ENCODE measurements at places on chromosomes 3 and 15.

DNA sequence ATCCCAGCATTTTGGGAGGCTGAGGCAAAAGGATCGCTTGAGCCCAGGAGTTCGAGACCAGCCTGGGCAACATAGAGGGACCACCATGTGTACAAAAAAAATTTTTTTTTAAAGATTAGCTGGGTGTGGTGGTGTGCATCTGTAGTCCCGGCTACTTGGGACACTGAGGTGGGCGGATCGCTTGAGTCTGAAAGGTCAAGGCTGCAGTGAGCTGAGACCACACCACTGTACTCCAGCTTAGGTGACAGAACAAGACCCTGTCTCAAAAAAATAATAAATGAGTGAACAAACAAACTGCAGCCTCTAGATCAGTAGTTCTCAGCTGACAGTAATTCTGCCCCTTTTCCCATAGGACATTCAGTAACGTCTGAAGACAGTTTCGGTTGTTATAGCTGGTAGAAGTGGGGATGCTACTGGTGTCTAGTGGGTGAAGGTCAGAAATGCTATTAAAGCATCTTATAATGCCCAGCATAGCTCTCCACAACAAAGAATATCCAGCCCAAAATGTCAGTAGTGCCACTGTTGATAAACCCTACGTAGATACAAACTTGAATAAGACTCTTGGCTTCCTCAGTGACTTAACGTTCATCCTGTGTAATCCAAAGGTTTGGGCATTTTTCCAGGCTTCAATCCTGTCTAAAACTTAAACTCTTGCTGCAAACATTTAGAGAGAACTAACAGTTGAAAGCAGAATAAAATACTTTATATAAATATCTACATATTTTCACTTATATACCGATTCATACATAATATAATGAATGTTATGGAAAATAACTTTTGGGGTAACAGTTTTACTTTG, 10.6 kb downstream of the SMC4 start:
- no peak for DNase-seq

GRCh38 chr3:110846971-110847370, 224.6 kb upstream of the NECTIN3 start:
- no peak for DNase-seq

- DNase-seq = peak; percentile 4
Measured at GRCh38 chr3:74139648-74140047, 474.8 kb downstream of the CNTN3 start.

DNA sequence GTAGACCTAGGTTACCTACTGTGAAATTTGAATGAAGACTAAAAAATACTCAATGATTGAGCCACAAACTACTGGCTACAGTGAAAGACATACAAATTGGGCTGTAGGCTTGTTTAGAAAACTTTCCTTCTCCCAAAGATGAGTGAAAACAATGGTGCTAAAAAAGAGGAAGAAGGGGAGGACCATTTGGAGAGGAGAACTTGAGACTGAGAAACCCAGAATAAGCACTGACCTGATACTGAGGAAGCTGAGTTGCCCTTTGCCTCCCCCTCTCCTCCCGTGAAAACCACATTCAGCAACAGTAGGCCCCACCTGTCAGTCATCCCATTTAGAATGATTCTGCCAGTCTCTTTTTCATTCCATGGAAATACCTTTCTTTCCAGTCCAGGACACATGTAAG, 484.0 kb upstream of the TGFBR2 start:
- no peak for DNase-seq

GRCh38 chr3:141552440-141552991, 65.7 kb downstream of the RASA2 start:
- DNase-seq = no peak

GRCh38 chr15:68623301-68623892, 44.6 kb downstream of the CORO2B start:
- no peak for DNase-seq

DNA sequence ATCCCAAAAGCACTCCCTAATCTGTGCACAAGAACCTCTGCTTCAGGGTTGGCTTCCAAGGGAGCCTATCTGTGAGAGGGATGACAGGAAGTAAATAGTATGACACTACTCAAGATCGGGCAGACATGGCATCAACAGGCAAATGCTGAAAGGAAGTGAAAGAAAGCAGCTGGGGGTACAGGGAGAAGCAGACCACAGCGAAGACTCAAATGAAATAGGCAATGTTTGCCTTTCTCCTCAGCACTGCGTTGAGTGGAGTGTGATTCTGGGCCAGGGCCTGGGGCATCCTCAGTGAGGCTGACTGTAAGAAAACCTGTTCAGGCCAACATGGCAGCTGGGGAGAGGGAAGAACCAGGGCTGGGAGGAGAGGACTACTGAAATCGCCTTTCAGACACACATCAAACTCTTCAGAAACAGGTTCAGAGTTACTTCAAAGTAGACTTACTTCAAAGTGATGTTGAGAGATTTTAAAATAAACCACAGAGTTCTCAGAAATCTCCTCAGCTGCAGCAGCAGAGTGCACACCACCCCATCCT, 96.6 kb downstream of the SLC9A9 start:
- no peak for DNase-seq

GRCh38 chr3:55540579-55540978, 53.5 kb upstream of the WNT5A start:
- DNase-seq = no peak

DNA sequence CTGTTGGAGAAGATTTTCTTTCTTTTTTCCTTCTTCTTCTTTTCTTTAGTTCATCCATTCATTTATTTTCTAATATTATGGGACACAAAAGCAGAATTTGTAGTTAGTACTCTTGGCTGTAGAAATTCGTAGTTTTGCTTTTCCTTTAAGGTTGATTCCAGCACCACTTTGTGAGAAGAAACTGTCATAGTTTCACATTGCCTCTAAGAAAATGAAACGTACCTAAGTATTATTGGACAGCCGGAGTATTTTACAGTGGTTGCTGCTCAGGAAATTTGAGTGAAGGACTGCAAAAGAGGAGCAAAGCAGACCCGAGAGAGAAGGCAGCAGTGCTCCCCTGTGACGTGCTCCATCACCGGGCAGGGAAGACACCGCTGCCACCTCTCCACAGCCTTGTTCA, 48.1 kb downstream of the PLCL2 start:
- DNase-seq = no peak

- DNase-seq = no peak
Measured at GRCh38 chr15:81271761-81272644, 51.9 kb downstream of the STARD5 start.

- peak; percentile 72 for DNase-seq
Measured at GRCh38 chr3:136819731-136820679, 1.1 kb downstream of the SLC35G2 start.

DNA sequence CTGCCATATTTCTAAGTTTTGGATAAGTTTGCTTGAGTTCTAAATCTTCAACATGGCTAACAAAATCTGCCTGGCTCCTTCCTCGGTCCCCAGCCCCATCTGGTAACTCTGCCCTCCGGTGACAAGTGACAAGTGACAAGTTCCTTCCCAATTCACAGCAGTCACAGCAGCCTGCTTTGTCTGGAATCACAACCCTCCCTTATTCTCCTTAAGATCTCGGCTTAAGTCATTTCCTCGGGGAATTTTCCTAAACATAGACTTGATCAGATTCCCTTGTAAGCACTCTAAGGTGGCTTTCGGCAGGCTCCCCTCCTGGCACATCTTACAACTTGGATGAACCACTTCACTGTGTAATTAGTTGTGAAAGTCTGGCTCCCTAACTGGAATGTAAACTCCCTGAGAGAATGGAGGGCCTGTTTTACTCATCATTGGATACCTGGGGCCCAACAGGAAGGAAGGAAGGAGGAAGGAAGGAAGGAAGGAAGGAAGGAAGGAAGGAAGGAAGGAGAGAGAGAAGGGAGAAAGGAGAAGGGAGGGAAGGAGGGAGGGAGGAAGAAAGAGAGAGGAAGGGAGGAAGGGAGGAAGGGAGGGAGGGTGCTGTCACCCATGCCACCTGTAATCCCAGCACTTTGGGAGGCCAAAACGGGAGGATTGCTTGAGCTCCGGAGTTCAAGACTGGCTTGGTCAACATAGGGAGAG, 126.4 kb downstream of the SHQ1 start:
- DNase-seq = no peak

DNA sequence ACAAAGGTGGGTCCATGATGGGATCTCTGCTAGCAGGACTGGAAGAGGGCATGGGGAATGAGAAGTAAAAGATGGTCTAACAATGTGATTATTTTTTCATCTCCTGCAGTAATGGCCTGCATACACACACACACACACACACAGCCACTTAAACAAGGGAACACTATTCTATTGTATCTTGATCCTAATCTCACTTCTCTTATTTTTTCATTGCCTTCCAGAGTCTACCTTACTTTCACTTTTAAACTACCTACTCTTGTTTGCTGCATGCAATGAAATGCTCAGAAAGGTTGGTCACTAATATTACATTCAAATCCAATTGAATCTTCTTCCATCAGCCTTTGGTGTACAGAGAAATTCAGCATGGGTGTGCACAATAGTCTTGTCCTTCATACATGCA, 853.8 kb downstream of the IGSF11 start:
- DNase-seq = no peak
